Stimulated activated CD8-positive, alpha-beta memory T cell treated with anti-CD3 and anti-CD28 coated beads, Interleukin-15, amount 100 ng/mL, for 24 hours (primary cell): ENCODE measurements at places on chromosomes 5 and 9.

DNA sequence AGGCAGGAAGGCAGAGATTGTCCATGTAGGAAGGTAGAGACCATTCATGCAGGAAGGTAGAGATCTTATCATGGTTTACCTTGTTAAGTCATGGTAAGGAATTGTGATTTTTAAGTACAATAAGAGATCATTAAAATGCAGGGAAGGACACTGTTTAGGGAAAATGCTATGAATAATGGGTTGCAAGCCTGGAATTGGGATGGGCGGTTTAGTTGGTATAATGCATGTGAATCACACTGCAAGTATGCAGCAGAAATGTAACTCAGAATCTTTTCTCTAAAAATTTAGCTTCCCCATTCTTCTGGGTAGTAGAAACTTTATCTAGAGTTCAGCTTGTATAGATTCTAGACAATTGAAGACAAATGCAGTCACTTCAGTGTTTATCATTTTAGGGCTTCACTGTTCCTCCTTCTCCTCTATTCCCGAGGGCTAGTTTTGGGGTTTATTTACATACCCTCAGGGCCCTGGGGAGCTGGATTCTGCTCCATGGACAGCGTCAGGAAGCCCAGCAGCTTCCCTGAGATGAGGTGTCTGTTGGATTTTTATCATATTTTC lies 212.0 kb downstream of the SREK1 start:
- no peak for DNase-seq

DNA sequence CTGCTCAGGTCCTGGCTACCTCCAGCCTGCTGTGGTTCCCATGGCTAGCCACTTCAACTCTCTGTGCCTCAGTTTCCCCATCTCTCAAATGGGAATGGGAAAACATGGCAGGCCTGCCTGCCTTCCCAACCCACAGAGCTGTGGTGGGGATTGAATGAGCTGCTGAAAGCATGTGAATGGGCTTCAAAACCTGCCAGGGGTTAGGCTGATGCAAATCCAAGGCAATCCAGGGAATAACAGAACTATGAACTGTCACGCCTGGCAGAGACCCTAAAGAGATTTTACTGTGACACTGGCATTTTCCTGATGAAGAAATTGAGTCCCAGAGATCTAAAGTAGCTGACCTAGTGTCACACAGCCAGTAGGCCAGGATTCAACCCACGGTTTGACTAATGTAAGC lies 29.9 kb upstream of the TCF7 start:
- no peak for DNase-seq

DNA sequence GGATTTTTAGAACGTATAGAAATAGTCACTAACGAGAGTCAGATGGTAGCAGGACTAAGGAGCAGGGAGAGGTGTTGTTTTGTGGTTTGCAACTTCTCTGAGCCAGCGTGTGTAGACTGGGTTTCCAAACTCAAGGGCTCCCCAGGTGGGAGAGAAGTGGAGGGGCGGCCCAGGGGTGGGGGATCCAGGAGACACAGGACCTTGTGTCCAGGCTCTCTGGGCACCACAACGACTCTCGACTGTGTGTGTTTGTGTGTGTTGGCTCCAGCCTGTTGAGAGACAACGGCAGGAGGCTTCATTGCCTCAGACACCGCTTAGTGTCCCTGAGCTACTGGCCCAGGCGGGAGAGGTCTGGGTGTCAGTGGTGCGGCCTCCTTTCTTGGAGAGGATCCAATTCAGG lies 934 bp upstream of the FCN1 start:
- DNase-seq: no peak

DNA sequence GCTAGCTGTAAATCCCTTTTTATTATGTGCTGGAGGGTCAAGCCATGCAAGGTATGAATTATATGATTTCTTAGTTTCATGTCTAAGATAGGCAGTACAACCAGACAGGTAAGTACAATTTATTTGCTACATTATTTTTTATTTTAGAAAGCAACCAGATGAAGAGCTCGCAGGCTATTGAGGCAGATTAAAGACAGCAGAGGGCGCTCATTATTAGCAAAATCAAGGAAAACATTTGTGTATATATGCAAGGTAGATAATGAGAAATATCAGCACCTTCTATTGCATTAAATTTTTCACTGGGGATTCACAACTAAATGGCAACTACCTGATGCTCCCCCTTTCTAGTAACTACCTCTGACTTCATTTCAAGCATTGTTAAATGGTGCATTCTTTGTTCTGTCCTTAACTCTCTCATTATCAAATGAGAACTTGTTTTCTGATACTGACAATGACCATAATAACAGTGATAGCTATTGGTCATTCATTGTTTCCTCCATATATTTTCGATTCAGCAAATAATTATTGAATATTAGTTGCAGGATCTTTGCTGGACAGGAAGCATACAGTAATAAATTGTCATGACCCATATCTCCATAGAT lies 8.6 kb downstream of the SCGB3A2 start:
- no peak for DNase-seq

GRCh38 chr5:176184608-176185132 lies 53.6 kb upstream of the SIMC1 start:
- DNase-seq: no peak

- no peak for DNase-seq
These were observed 28.5 kb upstream of the MATR3 start for GRCh38 chr5:139265001-139265400.

- no peak for DNase-seq
These were observed 151.4 kb downstream of the KDM4C start for GRCh38 chr9:6909181-6909580.

GRCh38 chr9:106107716-106108115 lies 413.4 kb downstream of the TMEM38B start:
- DNase-seq: no peak

- DNase-seq: no peak
These were observed 9.4 kb upstream of the TENT4A start for GRCh38 chr5:6703806-6704205.

DNA sequence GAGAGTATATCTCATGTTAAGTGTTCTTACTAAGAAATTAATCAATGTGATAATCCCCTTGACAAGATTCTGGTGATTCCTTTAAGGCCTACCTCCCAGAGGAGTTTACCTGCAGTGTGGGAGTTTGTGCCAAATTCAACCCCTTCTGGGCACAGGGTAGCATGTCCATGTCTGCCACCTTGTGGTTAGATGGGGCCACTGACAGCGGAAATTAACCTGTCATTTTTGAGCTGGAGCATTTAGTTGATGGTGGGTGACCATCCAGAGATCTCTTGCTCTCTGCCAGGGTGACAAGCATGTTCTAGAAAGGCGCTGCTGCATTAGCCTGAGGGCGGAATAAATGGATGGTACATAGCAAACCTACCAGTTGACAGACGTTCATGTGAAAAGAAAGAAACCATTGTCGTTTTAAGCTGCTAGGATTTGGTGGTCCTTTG lies 132.2 kb downstream of the FBXO4 start:
- peak; percentile 1 for DNase-seq

DNA sequence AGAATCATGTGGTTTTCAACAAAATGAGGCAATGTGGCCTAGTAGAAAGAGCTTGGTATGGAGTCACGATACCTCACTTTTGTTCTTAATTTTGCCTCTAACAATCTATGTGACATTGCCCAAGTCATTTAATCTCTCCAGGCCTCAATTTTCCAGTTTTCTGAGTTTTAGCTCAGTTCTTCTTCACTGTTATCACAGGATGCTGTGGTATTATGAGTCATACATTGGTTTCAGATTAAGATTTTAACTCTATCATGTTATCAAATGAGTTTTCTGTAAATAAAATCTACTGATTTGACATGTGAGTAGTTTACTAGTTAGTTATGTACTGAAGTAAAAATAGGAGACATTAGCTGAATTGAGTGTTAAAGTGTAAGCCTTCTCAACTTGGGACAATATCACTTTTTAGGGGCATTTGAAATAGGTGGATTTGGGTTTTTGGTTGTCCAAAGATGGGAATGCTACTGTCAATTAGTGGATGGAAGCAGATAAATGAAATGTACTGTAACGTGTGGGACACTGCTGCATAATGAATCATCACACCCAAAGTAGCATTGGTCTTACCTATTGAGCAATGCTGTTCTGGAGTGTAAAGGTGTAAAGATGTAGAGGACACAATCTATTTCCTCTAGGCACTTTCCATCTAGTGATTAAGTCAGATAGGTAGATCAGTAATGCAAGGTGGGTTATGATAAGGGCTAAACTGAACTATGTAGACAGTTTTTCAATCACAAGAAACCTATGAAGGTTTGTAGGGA lies 73.3 kb downstream of the NNT start:
- DNase-seq: no peak

GRCh38 chr5:155085282-155085989 lies 71.9 kb downstream of the KIF4B start:
- DNase-seq: no peak

DNA sequence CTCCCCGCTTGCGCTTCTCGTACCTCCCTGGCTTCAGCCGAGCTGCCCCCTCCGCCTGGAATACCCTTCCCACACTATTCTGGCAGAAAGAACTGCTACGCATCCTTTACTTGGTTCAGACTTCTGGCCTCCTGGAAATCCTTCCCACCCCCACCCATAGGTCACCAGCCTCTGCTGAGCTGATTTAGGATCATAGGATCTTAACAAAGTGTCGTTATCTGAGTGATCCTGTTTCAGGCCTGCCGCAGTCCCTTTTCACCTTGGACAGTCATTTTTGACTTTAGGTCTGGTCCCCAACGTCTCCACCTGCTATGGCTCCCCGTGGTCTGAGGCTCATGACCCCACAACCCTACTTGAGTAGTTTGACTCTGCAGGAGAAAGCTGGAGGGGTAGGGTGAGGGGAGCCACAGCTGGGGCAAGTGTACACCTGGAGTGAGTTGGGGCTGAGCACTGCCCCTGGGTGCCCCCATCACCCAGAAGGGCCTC lies 27.3 kb downstream of the EGR1 start:
- DNase-seq: no peak

DNA sequence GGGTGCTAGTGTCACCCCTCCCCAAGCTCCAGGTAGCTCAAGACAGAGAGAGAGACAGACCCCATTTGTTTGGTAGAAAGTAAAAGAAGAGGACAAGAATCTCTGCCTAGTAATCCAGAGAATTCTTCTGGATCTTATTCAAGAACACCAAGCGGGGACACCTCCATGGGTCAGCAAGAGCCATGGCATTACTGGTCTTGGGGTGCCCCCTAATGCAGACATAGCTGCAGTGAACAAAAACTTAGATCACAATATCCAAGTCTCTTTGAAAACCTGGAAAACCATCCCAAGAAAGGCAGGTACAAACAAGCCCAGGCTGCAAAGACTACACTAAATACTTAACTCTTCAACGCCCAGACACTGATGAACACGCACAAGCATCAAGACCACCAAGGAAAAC lies 29.9 kb upstream of the PDE4D start:
- no peak for DNase-seq

DNA sequence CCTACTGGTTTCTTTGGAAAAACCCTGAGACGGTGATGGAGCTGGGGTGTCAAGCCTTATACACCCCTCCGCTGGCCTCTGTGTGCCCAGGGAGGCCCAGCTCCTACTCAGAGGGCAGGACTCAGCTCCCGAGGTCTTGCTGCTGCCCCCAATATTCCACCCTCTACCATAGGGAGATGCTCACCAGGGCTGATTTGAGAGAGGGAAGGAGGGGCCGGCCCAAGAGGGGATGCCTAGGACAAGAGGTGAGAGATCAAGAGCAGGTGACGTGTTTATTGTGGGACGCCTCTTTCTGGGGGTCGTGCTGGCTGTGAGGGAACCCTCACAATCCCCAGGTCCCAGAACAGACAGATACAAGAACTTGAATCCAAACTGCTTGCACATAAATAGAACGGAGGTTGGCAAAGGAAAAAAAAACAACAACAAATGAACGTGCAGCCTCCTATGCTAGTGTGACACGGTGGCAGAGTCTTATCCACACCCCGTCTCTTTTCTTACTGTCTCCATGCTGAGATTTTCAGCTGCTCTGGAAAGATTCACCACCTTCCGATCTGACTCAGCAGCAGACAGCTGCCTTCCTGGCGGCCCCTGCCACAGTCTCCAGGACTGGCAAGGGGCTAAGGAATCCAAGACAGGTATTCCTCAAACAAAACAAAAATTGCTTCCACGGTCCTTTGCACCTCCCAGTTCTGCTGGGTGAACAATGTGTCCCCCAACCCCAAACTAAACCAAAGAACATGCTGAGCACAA lies 22.3 kb downstream of the FABP6 start:
- no peak for DNase-seq

DNA sequence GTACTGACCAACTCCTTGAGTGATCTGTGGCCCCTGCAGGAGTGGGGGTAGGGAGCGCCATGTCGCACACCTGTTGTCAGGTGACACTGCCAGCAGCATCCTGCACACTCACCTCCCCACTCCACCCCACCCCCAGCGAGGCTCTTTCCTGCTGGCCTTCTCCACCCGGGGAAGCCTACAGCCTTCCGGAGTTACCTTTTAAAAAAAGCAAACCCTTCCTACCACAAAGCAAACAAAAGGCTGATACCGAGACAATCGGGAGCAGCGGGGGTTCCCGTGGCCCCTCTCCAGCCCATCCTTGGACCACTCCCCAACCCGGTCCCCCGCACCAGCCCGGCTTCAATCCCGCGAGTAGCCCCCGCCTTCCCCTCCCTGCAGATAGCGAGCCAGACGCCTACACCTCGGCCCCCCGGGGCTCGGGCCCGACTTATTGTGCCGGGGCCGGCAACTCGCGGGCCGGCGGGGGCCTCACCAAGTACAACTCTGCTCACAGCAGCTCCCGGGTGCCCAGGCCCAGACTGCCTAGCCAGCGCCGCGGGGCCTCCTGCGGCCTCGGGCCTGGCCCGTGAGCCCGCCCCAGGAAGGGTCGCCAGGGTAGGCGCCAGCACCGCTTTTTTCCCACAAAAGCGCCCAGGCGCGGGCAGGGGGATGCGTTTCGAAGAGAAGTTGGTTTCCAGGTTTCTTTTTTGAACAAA lies 724 bp downstream of the MACROH2A1 start:
- DNase-seq: peak; percentile 15

DNA sequence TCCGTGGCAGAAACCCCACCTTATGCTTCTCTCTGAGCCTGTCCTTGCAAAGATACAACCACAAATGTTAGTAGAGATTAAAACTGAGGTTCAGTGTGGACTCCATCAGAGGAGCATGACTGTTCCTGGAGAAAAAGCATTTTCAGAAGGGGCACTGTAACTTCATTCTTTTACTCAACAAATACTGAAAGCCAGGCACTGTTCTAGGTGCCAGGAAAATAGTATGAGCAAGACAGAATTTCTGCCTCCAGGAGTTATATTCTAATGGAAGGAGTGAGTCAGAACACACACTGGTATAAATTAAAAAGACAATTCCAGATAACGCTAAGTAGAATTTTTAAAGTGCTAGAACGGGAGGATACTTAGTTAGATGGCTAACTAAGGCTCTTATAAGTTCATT lies 251.4 kb upstream of the GAS1 start:
- DNase-seq: no peak

GRCh38 chr5:111337688-111338087 lies 113.5 kb downstream of the CAMK4 start:
- DNase-seq: no peak

- DNase-seq: no peak
These were observed 49.6 kb upstream of the LMX1B start for GRCh38 chr9:126564128-126564527.
